ENCODE measurements at places on chromosomes 11 and 22. TPM values are rescaled to one million over a fixed set of nuclear protein-coding genes. Genes with fewer than 3 reads are reported as not detected.
A peak's percentile ranks its signal among the peaks of the same experiment; 100 is the strongest.

Gene OR4C16
- not detected for total RNA-seq

Gene SOX10
- not detected for total RNA-seq

Gene PRR33
- total RNA-seq = not detected

Gene OR52D1
- total RNA-seq = 0.10 TPM

Gene OR52H1
- total RNA-seq = 0.10 TPM

Gene RTN4R
- 1.2 TPM for total RNA-seq

Gene PAMR1
- total RNA-seq = 1.8 TPM

Gene HEPN1
- not detected for total RNA-seq

Gene FOSL1
- total RNA-seq = 4.2 TPM

DNA sequence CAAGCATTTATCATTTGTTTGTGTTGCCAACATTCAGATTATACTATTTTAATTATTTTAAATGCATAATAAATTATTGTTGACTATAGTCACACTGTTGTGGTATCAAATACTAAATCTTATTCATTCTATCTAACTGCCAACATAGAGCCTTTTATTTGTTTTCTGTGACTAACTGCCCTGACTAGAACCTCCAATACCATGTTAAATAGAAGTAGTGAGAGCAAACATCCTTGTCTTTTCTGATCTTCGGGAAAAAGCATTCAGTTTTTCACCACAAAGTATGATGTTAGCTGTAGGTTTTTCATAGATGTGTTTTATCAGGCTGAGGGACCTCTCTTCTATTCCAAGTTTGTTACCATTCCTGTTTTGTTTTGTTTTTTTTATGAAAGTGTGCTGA, 15.2 kb downstream of the TRIM34 start:
- no peak for DNase-seq

GRCh38 chr11:118343981-118344515, at the start of gene CD3G:
Gene CD3G, plus strand, starts transcription at chr11:118344344. Its CDS starts 80 bp downstream, at chr11:118344424.
- DNase-seq = no peak

DNA sequence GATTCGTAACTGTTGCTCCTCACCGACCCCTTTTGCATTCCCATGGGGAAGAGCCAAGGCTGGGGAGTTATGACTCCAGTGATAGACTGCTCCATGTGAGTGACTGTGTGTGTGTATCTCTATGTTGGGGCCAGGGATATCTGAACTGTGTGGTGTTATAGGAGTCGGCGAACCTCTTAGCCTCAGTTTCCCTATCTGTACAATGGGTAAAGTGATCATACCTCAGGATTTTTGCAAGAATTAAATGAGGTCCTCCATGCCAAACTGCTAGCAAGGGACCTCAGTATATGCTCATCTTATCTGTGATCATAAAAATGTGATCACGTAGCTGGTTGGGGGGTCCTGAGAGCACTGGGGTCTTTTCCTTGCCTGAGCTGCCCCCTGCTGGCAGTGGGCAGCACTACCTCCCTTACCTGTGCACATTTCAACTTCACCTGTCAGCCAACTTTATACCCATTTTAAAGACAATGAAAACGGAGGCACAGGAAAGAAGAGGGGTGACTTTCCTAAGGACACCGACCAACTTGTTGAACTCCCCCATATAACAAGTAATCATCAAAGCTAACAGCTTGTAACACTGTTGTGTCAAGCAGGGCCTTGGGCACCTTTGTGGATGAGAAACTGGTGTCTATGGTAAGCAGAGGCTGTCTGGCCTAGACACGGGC, 1.4 kb upstream of the DPP3 start:
- DNase-seq = no peak

- peak; percentile 94 for DNase-seq
Observed at GRCh38 chr22:37197451-37198257, 9.6 kb upstream of the C1QTNF6 start.

GRCh38 chr11:117837070-117837776, 12.7 kb upstream of the FXYD2 start:
- DNase-seq = peak; percentile 60

- no peak for DNase-seq
Observed at GRCh38 chr11:128889657-128890213, 1.4 kb upstream of the KCNJ5 start.

- DNase-seq = peak; percentile 59
Observed at GRCh38 chr11:116471608-116472256, 301.1 kb downstream of the BUD13 start.

- peak; percentile 55 for DNase-seq
Observed at GRCh38 chr22:50700387-50701075, 27.9 kb downstream of the SHANK3 start.

GRCh38 chr11:19243143-19243542, 2.4 kb upstream of the E2F8 start:
- DNase-seq = no peak

DNA sequence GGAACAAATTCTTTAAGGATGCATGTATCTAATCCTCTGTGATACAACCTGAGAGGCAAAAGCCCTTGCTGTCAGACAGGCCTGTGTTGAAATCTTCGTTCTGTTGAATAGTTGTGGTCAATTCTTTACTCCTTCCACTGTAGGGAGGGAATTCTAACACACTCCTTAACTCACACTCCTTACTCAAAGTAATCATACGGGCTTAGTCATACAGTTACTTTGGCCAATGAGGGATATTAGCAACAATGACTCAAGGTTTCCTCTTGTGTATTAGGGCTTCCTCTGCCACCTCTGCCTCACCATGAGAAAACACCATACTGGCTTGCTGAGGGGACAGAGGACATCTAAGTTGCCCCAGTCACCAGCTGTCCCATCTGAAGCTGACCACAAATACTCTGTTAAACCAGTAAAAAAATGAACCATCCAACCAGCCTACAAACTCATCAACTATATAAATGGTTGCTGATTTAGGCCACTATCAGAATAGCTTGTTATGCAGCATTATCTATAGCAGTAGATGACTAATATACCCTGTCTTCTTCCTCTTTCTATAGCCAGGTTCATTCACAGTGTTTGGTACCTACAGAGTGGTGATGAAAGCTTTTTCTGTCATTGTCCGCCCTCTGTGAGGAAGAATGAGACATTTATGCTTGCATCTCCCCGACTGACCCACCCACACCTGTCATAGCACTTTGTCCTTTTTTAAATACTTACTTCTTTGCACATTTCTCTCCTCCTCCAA, 322.8 kb upstream of the SYN3 start:
- DNase-seq = peak; percentile 97

DNA sequence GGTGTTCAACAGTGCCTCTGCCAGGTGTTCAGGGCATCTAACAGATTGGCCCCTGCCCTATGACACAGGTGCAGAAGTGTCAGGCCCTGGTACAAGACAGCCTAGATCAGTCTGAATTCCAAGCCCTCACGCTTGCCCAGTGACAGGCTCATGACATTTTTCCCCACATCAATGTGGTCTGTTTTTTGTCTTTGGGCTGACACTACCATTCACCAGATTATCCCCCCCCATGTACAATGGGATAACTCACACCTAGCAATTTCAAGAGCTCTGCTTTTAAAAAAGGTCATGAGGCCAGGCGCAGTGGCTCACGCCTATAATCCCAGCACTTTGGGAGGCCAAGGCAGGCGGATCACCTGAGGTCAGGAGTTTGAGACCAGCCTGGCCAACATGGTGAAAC, 155.5 kb upstream of the PITPNB start:
- no peak for DNase-seq

DNA sequence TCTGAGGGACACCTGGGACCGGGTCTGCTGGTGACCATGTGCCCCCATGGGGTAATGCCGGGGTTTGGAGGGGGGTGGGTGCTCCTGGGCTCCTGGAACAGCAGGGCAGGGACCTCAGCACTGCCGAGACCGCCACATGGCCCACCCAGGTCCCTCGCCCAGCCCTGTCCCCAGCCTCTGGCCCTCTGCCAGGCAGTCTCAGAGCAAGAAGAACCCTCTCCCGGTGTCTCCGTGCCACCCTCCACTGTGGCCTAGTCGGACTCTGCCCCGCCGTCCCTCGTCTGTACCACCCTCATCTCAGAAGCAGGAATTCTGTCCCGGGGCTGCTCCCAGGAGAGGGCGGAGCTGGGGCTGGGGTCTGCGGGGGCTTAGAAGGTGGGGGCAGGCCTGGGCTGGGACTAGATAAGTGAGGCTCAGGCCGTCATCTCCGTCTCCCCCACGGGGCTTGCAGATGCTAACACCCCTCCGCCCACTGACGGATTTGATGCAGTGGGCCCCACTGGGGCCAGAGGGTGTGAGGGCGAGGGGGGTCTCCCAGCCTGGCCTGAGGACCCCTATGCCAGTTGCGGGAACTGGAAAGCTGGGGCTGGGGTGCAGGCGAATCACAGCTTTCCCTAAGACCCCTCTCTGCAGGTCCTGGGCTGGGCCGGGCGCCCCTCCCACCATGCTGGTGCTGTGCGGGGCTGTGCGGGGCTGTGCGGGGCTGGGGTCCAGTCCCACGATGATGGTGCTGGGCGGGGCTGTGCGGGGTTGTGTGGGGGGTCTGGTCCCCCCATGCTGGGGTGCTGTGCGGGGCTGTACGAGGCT, 1.1 kb downstream of the MUC5AC start:
- DNase-seq = no peak

DNA sequence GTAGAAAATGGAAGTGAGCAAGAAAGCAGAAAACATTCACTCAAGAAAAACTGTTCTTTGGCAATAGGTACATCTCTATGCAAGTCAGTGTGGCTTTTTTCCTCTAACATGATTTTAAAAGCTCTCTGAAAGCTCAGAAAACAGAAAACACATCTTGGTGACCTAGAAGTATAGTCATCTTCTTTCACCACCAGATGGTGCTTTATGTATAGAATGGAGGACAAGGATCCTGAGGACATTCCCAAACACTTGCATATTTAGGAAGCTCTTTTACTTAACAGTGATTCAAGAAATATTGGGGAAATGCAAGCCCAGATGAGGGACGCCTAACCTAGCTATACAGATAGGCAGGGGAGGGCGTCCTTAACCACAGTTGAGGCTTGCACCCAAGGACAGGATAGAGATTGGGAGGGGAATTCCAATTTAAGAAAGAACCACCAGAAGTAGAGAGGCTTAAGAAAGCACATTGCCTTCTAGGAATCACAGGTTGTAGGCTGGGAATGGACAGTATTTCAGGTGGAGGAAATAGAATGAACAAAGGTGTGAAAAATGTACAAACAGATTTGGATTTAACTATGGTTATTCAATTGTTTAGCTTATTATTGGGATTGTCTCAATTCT, 13.8 kb upstream of the CCDC81 start:
- peak; percentile 50 for DNase-seq

GRCh38 chr11:36427876-36428275, 82.2 kb downstream of the TRAF6 start:
- no peak for DNase-seq

GRCh38 chr22:47618180-47619010, 855.9 kb downstream of the TBC1D22A start:
- DNase-seq = no peak

DNA sequence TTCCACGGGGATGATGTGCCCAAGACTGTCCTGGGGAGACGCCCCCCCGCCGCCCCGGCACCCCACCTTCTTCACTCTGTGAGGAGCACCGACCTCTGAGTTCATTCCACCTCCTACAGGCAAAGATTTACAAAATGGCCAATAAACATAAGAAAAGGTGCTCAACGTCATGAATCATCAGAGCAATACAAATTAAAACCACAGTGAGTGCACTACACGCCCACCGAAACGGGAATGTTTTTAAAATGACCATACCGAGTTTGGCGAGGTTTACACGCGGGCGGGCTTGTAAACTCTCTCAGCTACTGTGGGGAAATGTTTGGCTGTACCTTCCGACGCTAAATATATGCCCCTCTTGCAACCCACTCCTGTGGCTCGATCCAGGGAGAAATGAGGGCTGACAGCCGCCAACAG, 7.9 kb downstream of the NPTXR start:
- DNase-seq = peak; percentile 29

DNA sequence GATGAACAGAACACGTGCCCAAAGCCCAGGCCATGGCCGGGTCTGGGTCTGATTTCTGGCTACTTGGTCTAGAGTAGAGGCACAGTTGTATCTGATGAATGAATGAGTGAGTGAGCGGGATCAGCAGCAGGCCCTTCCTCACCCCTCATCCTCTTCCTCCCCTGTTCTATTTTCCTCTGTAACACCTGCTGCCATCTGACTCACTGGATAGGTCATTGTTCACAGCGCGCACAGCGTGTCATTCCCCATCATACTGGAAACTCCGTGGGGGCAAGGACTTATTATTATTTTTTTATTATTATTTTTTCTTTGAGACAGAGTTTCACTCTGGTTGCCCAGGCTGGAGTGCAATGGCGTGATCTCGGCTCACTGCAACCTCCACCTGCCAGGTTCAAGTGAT, 13.9 kb downstream of the NCF4 start:
- DNase-seq = no peak

- no peak for DNase-seq
Observed at GRCh38 chr11:4049006-4049405, 45.6 kb upstream of the RRM1 start.

DNA sequence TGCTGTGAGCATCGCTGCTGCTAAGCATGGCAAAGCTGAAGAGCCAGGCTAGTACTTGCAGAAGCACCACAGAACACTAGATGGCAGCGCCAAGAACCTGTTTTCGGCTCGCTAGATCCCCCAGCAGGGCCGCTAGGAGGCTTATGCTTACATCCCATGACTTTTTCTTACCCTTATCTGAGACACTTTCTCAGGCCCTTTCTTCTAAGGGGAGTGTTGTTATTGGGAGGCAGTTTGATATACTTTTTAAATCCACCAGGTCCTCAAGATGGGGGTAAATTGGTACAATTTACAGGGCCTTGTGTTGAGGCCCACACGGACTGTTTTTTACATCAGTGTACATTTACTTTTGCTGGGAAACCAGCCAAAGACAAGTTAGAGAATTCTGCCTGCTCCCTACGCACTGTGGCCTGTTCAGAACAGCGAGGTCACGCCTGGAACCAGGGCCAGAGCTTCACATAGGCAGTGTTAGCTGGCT, 4.0 kb downstream of the TRIM6 start:
- peak; percentile 87 for DNase-seq

DNA sequence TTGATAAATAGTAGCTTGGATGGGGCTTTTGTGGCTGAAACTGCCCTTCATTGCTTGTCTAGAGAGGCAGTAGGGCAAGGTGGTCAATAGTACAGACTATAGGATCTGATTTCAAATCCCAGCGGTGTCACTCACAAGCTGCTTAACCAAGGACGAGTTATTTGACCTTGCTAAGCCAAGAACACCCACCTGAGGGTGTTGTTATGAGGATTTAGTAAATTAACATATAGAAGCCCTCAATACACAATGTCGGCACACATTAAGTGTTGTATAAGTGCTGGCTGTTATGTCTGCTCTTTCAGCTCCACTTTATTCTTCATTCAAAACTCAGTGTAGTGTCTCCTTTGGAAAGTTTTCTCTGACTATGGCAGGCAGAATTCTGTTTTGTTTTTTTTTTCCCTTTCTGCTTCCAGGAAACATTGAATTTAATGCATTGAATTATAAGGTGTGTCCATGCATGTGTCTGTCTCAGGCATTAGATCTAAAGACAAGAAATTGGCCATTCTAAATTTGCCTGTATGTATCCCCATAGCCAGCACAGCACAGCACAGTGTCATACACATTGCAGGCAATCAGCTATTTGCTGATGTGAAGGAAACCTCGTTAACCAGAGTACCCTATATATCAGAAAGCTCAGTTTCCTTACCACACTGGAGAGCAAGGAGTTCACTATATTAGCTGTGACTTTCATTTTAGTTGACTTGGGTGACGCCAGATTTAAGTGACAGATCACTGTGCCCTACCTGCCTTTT, 212.1 kb downstream of the NELL1 start:
- no peak for DNase-seq

- DNase-seq = no peak
Observed at GRCh38 chr11:85279267-85279666, 347.9 kb downstream of the DLG2 start.
